ENCODE measurements at places on chromosomes 6 and 20.

- peak; percentile 56 for DNase-seq
These were observed 53.6 kb upstream of the TTPAL start for GRCh38 chr20:44422083-44422482.

DNA sequence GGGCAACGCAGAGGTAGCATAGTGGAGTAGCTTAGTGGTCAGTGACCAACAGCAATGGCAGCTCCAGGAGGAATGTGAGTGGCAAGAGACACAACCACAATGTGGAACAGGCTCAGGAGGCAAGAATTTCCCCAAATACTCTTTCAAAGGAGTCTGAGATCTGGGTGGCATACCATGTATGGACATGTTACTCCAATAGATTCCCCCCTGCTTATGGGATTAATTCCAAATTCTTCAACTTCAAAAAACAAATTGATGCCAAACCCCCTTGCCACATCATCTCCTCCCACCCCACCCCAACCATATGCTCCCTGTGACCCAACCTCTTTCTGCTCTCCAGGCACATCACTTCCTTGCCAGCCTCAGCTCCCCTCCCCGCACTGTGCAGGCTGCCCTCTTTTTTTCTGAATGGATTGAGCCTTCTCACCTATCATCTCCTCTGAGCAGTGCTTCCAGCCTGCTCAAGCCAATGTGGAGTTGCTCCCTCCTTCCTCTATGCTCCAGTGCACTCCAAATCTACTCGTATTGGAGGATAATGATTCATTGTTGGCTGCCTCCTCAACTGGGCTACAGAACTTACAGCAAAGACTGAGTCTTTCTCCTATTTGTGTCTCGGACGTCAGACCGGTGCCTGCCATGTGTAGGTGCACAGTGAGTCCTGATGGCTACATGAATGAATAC, 93.0 kb upstream of the CEP85L start:
- DNase-seq: peak; percentile 33

DNA sequence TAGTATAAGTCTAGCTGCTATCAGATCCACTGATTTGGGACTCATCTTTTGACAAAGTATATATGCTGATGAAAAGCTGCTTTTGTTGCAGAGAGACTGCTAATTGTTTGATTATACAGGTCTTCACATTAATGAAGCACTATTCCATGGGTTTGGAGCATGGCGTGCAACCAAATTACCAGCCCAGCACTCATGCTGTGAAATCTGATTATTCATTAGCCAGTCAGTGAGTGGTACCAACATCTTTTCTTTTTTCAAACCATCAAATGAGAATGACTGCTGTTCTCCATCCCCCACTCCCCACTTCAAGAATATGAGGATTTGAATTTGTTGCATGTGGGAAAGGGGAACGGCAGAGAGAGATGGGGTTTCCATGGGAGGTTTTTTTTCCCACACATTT, 91.3 kb downstream of the ID4 start:
- no peak for DNase-seq

DNA sequence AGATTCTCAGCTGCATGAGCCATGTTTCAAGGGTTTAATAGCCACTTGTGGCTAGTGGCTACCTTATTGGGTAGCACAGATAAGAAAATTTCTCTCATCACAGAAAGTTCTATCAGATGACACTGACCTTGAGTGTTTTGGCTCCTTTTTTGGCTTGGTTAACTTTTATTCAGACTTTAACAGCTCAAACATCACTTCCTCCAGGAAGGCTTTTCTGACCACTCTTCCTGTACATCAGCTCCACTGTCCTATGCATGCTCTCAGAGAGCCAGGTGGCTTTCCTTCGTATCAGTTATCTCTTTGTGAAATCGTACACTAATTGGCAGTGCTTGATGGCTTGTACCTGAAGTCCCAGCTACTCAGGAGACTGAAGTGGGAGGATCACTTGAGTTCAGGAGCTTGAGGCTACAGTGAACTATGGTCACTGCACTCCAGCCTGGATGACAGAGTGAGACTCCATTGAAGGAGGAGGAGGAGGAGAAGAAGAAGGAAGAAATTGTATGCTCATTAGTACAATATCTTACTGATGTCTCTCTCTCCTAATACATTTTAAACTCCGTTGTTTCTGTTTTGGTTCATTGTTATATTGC, 10.7 kb downstream of the MAFB start:
- no peak for DNase-seq

DNA sequence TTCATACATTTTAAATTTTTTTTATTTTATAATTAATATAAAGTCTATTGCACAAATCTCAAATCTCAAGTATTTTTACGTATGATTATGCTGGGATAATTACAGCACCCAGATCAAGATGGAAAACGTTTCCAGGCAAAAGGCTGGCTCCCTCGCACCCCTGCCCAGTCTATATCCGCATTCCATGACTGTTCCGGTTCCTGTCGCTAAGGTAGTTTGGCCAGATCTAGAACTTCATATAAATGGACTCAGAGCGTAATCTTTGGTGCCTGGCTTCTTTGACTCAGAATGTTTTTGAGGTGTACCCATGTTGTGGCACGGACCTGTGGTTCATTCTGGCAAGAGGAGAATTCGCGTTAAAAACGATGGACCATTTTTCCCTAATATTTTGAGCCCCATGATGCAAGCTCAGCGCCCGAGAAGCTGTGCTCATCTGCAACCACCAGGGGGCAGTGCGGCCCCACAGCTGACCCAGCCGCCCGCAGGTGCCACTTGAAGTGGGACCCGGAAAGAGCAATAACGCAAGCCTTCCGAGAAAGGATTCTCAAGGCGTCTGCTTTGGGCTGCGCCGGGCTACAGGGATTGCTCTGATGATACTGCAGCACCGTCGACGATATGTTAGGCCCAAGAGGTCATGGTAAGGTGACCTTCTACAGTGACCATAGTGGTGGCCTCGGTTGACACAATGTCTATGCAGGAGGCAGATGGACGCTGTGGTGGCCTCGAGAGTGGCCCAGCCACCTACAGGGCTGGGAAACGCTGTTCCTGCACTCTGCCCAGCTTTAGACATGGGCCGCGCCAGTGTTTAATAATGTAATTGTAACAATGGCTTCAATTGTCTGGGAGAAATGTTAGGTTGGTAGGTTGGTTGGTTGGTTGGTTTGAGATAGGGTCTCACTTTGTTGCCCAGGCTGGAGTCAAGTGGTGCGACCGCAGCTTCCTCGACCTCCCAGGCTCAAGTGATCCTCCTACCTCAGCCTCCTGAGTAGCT, 160.1 kb downstream of the ZMYND8 start:
- DNase-seq: peak; percentile 59

- DNase-seq: no peak
These were observed 3.2 kb upstream of the ID4 start for GRCh38 chr6:19833947-19834346.

DNA sequence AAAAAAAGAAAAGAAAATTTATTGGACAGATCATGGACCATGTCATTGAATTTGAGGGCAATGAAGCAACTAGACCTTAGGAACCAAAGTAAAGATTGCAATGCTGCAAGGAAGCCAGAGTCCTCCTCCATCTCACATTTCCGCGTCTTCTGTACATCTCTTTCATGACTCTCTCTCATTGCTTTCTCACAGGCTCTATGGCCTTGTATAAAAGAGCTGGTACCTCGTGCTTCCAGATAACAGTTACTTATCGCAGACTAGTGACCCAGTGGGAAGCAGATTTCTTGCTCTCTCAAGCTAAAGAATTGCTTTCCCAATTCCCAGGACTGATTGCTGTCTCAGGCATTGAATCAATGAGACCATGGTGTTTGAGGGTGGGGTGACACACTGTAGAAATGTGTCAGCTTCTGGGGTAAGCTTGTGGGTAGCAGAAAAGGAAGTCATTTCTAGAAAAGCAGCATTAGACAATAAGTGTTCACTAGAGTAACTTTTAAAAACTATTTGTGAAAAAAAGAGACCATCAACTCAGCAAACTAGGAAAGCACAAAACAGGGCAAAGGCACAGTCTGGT, 635.3 kb downstream of the UTRN start:
- no peak for DNase-seq

DNA sequence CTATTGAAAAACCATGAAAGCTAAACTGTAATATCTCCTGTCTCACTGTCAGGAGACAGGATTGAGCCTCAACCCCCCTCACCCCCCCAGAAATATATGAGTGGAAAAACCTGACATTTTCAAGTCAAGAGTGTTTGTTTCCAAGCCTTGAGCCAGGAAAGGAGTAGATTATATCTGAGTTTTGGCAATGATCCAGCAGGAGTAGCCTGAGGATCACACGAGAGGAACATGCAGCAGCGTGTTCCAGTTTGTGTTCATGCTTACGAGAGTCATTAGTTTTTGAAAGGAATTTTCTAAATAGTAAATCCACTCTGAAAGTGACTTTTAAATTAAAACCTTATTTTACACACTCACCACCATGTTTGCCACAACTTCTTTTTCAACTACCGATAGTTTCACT, 15.8 kb downstream of the IL22RA2 start:
- peak; percentile 13 for DNase-seq

DNA sequence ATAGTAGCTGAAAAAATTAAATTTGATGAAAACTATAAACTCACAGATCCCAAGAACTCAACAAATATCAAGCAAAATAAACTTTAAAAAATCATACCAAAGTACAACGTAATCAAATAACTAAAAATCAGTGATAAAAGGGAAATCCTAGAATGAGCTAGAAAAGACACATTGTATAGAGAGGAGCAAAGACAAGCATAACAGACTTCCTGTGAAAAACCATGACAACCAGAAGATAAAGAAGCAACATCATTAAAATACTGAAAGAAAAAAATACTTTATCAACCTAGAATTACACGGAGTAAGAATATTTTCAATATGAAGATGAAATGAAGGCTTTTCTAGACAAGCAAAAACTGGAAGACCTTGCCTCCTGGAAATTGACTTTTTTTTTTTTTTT, 9.8 kb downstream of the MUC22 start:
- DNase-seq: no peak

GRCh38 chr20:39047417-39047985, 85.4 kb downstream of the DHX35 start:
- no peak for DNase-seq

GRCh38 chr6:33696548-33697518, 14.7 kb downstream of the UQCC2 start:
- peak; percentile 63 for DNase-seq

- no peak for DNase-seq
These were observed 5.6 kb upstream of the APMAP start for GRCh38 chr20:24998121-24998520.

DNA sequence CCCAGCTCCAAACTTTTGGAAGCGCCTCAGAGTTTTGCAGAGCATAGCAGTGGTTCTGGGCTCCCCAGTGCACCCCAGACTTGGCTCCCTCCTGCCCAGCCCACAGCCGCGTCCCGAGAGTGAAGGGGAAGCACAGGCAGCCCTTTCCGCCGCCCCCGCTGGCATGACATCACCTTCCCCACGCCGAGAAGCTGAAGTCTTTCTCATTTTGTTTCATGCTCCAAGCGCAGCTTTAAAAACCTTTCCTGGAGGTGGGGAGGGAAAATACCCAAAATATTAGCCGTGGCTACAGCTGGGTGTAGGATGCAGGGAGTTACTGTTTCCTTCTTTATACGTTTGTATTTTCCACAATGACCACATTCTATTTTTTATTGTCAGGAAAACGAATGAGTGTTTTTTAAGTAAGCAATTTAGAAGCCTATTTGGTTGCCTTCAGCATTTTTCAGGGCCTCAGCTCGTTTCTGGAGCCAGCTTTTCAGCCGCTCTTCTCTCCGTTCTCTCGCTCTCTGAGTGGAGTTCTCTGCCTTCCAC, 72.9 kb downstream of the SNX5 start:
- peak; percentile 77 for DNase-seq

DNA sequence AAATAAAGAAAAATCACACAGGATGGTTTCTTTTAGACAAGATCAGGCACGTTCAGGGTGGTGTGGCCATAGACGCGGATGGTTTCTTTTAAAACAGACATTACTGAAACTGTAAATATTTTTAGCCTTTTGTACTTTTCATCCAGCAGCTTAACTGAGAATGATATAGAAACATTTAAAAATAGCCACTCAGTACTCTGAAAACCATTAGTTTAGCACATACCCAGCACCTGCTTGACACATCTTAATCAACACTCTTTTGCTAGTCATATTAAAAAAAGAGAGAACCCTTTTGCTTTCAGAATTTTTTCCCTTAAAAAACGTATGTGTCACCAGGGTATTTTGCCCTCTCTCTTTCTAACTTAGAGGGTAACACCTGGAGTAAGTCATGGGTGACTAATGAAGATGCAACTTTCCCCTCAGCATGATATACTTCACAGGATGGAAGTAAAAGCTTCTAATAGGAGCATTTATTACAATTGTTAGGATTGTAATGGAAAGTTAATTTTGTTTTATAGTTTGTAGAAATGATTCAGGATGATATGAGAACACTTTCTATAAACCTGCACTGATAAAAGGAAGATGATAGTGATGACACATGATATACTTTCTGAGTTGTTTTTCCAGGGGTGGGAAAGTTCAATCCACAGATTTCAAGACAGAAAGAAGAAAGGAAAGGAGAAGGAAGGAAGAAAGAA, 45.2 kb downstream of the BACH2 start:
- DNase-seq: no peak

DNA sequence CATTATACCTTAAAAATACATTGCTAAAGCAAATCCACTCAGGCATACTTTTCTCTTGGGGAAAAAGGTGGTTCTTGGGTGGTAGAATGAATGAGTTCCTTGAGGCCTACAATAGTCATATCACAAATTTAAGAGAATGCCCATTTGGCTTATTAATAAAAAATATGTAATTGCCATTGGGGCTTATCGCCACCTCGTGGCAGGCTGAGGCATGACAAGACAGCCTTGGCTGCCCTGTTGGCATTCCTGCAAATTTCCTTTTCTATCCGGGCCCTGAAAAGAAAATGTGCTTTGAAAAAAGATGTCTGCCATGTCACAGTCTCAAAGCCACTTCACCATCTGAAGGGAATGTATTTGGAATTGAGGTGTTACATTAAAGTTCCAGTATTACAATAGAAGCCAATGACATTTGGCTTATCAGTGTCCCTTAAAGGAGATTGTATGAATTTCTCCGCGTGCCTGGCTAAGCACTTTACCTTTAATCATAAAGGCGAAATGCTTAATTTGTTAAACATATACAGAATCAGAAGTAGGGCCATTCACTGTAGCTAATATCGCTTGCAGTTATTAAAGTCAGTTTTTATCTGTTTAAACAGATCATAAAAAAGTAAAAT, 188.3 kb upstream of the ZFP64 start:
- DNase-seq: peak; percentile 20

GRCh38 chr6:35035481-35036030, 105.6 kb downstream of the TCP11 start:
- DNase-seq: no peak

GRCh38 chr6:135202836-135203235, 21.7 kb downstream of the MYB start:
- DNase-seq: peak; percentile 18

DNA sequence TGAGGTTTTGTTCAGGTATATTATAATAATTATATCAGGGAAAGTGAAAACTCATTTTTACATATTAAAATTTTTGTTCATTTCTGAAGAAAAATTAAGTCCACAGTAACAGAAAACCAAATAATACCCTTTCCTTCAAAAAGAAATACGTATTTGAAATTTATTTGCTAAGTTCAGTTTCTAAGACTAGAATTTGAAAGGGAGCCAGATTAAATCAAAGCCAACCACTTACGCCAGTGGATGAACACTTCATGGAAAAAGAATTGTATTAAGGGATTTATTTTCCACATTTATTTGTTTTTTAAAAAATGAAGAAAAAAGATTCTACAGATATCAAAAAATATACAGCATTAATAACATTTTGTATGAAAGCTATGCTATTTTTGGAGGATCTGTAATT, 654.4 kb downstream of the EYS start:
- DNase-seq: no peak

GRCh38 chr6:92362404-92362803, 1057.0 kb downstream of the EPHA7 start:
- DNase-seq: no peak
